Sciatic nerve (tissue), 2 donors: ENCODE measurements at places on chromosomes 7 and 10.

DNA sequence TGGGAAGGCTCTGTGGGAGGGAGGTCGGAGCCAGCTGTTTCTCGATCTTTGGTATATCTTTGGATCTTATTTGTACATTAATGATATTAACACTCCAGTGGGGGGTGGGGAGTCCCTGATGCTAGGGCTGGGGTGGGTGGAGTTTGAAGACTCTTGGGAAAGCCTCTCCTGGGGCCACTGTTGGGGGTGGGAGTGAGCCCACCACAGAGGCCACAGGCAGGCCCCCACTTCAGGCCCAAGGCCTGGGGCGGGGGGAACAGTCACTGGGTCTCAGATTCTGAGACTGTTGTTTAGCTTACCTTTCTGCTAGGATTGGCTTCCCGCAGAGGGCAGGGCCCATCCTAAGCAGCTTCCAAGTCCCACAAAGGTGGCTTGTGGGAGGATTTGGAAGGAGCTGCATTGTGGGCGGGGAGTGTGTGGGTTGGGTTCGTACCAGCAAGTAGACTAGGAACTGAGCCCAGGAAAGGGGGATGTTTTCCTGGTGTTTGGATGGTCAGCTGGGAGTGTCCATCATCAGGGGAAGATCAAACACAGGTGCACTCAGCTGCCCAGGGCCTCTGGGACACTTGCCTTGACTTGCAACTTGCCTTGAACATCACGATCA, 11.9 kb downstream of the YKT6 start:
- peak; percentile 40 for DNase-seq

GRCh38 chr10:120414946-120415345, 42.1 kb upstream of the PLPP4 start:
- DNase-seq, result no peak

GRCh38 chr7:39313974-39314373, 252.2 kb upstream of the YAE1 start:
- DNase-seq, result no peak

DNA sequence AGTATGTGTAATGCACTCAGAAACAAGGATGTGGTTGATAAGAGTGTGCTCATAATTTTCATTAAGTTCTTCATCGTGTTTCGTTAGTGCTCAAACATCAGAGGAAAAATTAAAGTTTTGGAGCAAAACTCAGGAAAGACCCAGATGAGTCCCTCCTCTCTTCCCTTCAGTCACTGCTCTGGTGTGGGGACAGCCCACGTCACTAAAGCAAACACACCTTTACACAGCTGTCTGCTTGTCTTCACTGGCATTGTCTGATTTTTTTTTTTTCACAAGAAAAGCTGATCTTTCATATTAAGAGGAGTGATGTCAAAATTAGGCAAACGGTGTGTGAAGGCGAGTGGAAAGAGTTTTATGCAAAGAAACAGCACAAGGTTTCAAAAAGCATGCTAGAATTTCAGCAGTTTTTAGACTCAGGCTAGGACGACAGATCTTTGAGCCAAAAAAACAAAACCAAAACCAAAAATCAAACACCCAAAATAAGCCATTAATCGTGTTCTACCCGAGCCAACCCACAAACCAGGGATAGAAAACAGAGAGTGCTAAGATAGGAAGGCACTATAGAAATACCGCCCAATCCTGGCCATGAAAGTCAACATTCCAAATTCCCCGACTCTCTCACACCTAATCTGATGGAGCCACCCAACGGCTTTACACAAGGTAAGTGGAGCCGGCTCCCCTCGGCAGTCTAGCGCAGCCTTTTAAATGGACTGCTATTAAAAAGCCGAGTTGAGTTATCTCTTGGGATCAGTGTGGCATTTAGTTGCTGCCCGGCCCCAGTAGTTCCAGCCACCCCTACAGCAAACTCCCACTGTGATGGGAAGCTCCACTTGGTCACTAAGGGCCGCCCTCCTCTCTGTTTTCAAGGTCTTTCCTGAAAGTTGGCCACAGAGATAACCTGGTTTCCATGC, 27.9 kb upstream of the GATA3 start:
- DNase-seq, result no peak

DNA sequence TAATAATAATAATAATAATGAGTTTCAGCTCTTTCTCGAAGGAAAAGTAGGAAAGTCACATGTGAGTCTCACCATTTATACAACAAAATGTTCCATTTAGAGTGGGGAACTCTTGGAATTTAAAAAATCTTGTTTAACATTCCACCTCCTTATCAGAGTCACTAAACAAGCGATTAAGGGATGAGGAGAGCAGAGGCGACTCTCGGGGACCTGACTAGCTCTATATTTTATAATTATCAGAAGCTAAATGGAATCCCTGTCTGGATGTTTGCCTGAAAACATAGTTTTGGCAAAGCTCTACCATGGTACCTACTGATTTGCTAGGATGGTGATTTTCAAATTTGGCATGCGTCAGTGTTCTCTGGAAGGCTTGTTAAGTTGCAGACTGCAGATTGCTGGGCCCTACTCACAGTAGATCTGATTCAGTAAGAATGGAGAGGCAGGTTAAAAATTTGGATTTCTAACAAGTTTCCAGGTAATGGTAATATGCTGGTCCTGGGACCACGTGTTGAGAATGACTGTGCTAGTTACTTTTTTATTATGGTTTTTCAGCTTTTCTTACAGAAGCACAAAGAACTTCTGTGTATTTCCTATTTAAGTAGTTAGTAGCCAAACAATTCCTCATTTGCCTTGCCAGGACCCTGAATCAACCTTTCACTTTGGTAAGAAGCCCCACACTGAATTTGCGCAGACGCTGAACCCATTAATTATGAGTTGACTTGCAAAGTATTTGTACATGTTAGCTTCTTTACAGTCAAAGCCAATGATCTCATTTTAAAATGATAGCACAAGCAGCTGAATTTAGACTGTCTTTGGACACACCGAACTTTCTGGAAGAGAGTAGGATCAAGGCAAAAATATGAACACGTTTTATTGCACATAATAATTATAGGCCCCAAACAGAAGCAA, 39.5 kb downstream of the CPED1 start:
- no peak for DNase-seq
